CD4-positive, alpha-beta memory T cell (primary cell): ENCODE measurements at places on chromosomes 12 and 14. TPM values are rescaled to one million over a fixed set of nuclear protein-coding genes. Genes with fewer than 3 reads are reported as not detected.

P3H3 gene
- total RNA-seq, result 11.8 TPM

TRHDE gene
- not detected for total RNA-seq

GAPDH gene
- total RNA-seq, result 474 TPM

ADGRD1 gene
- total RNA-seq, result not detected

MGP gene
- total RNA-seq, result not detected

RAPGEF3 gene
- total RNA-seq, result 0.15 TPM

SMCO2 gene
- total RNA-seq, result not detected

TESPA1 gene
- 269 TPM for total RNA-seq

CD163L1 gene
- total RNA-seq, result 1.1 TPM

CCDC198 gene
- total RNA-seq, result not detected

HOXC10 gene
- not detected for total RNA-seq

KRT74 gene
- not detected for total RNA-seq

ZDHHC22 gene
- total RNA-seq, result not detected

ART4 gene
- total RNA-seq, result not detected

YY1 gene
- total RNA-seq, result 85.5 TPM

SPIC gene
- not detected for total RNA-seq

CCDC175 gene
- not detected for total RNA-seq

CLEC7A gene
- total RNA-seq, result 1.3 TPM

ACOT4 gene
- total RNA-seq, result 1.2 TPM

TMEM63C gene
- 1.7 TPM for total RNA-seq

TRPV4 gene
- total RNA-seq, result not detected

DNAJC22 gene
- total RNA-seq, result not detected

PRB2 gene
- total RNA-seq, result not detected

DIO2 gene
- total RNA-seq, result not detected

IRAK4 gene
- 73.1 TPM for total RNA-seq

TAS2R9 gene
- not detected for total RNA-seq
